ENCODE measurements at places on chromosomes 6 and 20.

DNA sequence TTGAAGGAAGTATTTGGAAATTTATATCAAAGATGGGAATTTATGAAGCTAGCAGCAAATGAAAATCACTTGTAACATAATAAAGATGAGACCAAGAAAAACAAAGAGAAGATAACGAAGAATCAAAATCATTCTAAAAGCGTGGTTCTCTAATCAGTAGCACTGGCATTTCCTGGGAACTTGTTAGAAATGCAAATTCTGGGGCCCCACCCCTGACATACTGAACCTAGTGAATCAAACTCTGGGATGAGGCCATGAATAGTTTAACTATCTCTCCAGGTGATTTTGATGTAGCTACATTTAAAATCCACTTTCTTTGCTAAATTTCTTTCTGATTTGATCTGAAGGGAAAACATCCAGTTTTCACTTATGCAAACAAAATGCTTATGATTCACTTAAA, 1075.6 kb downstream of the HACE1 start:
- DNase-seq, result no peak

DNA sequence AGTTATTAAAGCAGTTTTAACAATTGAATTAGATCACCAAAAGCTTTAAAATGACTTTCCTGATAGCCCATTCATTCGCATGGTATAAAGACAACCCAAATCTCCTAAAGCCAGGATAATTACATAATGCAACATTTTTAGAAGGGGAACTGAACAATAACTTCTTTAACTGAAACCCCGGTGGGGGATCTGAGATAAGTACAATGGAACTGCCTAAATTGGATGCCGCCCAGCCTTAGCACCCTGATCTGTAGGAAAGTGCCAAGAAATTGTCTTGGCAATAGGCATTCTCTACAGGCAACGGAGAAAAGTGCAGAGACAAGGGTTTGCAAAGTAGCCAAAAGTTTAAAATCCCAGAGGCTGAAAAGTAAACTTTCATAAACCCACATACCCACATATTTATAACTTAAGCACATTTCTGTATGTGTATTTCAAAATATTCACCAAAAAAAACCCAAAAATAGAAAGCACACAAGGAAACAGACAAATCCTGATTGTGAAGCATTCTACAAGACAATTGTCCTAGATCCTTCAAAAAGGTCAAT, 98.8 kb upstream of the BEND6 start:
- no peak for DNase-seq

- DNase-seq, result no peak
Measured at GRCh38 chr6:40011844-40012243, 77.6 kb upstream of the MOCS1 start.

GRCh38 chr6:57182017-57182432, 9.9 kb downstream of the BAG2 start:
- DNase-seq, result no peak

- DNase-seq, result no peak
Measured at GRCh38 chr6:70811788-70812187, 144.1 kb downstream of the SMAP1 start.

DNA sequence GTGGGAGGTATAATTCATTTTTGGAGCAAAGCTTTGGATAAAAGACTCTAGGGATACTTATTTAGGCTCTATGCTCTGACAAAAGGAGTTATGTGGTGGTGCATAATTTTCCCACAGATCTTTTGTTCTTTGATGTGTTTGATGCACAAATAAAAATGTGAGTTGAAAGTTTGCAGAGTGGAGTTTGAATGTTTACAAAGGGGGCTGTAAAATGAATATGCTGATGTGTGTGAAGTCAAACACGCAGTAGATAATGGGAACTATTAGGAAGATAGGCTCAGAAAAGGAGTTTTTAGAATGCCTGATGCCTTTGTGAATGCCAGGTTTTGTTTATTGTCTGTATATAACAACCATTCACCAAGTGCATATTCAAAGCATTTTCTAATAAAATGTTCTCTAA, 545.0 kb upstream of the EPHA7 start:
- DNase-seq, result no peak

DNA sequence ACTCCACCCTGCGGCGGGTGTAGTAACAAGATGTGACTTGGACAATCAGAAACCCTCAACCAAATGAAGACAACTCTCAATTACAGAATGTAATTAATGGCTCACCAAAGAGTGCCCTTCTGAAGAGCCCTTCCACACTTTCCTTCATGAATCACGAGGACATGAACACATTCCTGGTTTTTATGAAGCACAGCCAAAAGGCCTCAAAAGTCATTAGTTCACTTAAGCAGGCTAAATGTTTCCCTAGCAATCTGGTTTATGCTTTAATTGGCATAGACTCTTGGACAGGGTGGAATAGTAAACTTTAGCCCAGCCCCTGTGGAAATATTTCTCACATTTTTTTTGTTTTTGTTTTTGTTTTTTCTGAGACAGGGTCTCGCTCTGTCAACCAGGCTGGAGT, 20.5 kb downstream of the CPNE5 start:
- no peak for DNase-seq

DNA sequence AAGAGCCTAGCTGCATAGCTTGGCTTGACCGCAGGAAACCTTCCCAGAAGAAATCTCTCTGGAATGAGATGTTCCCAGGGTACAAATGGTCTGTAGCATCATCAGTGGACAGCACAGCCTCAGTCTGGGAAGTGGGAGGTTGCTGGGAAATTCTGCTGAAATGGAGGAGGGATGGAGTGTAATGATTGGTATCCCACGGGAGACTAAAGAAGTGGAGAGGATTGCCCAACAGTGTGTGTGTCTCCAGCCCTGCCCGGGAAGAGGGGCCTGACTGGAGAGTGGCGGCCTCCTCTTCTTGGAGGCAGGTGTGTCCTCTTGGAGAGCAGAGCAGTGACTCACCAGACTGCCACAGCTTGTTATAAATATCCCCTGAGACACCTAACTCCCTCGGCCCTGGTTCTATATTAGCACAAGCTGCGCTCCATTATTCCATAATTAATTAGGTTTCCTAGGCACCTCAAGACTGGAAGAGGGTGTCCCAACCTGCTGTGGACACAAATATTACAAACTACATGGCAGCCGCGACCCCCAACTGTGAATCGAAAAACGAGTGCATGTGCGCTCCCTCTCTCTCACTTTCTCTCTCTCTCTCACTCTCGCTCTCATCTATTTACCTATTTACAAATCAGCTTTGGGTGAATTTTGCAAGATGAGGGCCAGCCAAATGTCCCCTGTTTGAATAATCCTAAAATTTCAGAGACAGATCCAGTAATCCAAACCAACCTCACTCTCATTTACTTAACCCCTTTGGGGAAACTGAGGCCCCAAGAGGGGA, 68.8 kb downstream of the FGD2 start:
- no peak for DNase-seq

- DNase-seq, result no peak
Measured at GRCh38 chr6:89347825-89348224, 4.7 kb downstream of the UBE2J1 start.

DNA sequence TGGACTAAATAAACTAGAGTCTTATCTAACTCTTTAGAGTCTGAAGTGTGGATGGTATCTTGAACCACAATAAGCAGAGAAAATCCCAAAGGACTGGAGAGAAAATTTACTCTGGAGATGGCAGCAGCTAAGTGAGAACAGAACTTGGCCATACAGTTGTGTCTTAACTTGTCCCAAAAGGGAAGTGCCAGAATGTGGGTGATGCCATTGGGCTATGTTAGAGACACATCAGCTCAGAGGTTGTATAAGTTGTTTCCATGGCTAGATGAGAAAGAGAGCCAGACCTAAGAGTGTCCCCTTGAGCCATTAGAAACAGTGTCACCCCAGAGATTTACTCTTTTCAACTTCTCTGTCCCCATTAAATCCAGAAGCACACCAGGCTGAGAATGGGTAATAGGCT, 36.2 kb downstream of the FOXO3 start:
- no peak for DNase-seq

- DNase-seq, result no peak
Measured at GRCh38 chr6:10347561-10348327, 67.1 kb downstream of the TFAP2A start.

DNA sequence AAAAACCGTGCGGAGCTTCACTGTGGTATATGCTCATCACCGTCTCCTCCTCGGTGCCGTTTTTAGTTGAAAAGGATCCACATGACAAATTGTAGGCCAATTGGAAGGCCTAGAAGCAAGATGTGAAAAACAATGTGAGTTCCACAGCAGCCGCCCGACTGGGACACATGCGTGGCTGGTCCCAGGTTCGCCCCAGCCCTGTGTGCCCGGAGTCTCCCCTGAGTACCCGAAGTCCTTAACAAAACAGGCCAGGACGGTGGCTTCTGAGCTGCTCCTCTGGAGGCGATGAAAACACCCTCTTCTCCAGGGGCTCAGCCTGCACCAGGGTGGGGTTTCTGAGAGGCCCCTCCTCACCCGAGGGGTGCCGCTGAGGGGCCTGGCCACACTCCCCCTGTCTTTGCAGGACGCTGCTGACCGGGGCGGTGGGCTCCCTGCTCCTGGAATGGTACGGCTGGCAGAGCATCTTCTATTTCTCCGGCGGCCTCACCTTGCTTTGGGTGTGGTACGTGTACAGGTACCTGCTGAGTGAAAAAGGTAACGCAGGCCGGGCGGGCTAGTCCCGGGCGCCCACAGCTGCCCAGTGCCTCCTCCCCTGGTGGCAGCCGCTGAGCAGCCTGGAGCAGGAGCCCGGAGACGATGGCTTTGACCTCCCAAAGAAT, 9.8 kb downstream of the SLC17A9 start:
- no peak for DNase-seq

- DNase-seq, result no peak
Measured at GRCh38 chr6:37696220-37696840, 1.4 kb downstream of the MDGA1 start.

DNA sequence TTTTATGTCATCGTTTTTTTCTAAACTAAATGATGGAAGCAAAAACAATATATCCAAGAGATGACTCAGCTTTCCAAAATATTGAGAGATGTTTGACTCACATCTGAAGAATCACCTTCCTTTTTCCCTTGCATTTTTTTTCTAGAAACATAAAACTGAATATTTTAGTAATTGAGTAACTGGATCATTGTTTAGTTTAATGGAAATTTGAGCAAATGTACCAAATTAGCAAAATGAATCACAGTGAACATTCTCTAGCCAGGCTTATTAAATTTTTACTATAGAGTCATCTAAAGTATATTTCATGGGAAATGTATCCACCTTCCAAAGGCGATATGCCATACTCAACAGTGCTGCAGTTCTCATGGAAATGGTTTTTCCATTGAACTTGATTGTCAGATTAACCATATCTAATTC, 145.5 kb downstream of the TENT5A start:
- no peak for DNase-seq

DNA sequence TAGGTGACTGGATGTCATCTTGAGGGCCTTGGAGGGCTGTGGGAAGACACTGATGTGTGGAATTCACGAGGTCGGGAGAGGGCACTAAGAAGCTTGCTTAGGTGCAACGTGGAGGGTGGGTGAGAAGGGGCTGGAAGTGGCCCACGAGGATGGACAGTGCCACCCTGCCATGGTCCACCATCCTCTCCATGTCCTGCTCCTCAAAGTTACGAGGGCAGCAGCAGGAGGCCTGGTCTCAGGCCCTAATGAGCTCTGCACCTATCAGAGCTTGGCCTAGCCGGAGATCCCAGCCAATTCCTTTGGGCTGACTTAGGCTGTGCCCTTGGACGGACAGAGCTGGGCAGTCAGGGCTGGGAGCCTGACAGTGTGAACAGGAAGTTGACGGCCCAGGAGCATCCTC, 27.8 kb upstream of the SCRT2 start:
- no peak for DNase-seq

DNA sequence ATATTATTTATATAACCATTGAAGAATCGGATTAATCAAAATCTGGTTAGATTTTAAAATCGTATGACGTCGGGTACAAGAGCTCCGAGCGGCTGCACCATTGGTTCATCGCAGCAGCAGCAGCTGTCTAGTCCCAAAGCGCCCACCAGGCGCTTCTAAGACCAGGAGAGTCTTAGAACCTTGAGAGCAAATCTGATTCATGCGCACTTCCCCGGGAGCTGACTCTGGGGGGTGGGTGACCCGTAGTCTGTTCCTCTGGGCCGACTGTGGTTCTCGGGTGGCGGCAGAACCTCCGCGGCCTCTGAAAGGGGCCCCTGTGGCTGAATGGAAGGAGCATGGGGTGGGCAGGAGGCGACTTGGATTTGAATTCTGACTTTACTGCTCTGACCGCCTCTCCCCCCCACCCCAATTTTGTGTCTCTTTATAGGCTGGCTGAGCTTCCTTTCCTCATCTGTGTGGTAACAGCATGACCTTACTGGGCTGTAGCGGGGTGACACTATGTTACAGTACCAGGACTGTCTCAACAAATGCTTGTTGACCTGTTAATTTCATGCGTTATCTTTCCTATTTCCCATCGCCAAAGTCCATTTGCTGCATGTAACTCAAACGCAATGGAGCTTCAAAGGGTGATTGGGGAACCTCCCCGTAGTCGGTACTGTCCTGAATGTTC, 119.7 kb downstream of the RTN4IP1 start:
- DNase-seq, result no peak

DNA sequence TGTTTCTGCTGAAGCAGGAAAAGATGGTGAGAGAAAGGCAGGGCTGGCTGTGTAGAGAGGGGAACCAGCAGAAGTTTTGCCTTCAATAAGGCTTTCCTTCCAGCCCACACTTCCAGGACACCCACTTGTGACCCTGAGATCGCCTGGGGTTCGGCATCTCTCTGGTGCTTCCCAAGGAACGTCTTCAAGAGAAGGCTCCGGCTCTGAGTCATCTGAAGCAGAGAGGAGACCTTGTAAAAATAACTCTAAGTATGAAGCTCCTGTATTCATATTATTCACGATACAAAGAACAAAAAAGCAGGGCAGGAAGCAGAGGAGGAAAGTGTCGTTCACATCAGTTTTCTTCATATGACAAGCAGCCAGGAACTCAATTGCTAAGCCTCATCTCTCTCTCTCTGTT, 95.4 kb upstream of the MRPS10 start:
- DNase-seq, result no peak

GRCh38 chr20:62367633-62368391, 700 bp upstream of the LAMA5 start:
- no peak for DNase-seq

GRCh38 chr20:38685853-38686473, 38.3 kb upstream of the SLC32A1 start:
- DNase-seq, result no peak

DNA sequence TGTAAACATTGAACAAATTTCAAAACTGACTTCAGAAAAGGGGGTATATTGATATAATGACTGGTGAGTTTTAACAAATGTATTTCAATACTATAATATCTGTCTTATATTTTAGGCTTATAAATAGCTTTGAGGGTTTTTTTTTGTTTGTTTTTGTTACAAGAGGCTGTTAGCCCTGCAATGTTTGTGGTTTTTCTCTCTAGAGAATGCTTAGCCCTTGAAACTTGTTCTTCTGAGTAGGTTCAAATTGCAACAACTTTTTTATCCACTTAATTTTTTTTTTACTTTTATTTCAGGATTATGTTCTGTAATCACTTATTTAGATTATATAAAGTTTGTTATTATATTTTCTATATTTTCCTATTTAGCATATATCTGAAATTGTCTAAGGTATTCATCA, 333.2 kb downstream of the RIMS1 start:
- DNase-seq, result no peak

GRCh38 chr20:32971703-32972161, 32.5 kb downstream of the SUN5 start:
- DNase-seq, result no peak

- DNase-seq, result no peak
Measured at GRCh38 chr20:33629979-33630378, 32.1 kb upstream of the C20orf144 start.

- no peak for DNase-seq
Measured at GRCh38 chr6:138814179-138814834, 18.4 kb downstream of the ECT2L start.

Measured in activated CD8-positive, alpha-beta memory T cell treated with anti-CD3 and anti-CD28 coated beads for 4 hours (primary cell).